ENCODE measurements at places on chromosomes 6 and 20. TPM values are rescaled to one million over a fixed set of nuclear protein-coding genes. Genes with fewer than 3 reads are reported as not detected.

DNA sequence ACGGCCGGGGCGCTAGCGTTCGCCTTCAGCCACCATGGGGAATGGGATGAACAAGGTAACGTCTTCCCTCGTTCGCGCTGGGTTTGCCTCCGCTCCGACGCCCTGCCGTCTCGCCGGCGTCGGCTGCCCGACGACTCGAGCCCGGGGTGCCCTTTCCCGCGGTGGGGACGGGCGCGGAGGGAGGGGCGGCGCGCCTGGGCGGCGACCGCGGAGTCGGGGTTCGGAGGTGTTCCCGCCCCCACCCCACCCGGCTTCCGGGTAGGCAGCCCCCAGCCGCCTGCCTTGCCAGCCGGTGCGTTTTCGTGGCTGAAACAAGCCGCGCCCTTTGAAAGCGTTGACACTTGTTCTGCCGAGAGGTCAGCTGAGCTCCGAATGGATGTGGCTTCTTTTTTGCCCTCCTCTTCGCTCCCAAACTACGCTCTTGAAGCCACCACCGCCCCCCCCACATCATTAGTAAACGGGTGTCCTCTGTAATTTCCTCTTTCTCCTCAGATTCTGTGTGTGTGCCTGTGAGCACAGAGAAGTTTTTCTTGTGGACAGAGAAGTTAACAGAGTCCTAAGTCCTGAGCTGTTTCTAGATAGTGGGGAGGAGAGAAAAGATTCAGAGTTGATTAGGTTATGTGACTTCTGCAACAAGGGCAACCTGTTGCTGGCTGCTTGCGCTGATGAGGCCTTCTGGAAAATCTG, 362 bp downstream of the DUSP22 start:
- H3K36me3 ChIP-seq = no peaks in the 10 kb centered on the region
- DNase-seq = peak; percentile 61
- H3K4me1 ChIP-seq = peaks cover 18% of the 10 kb centered on the region
- peak overlapping the region; percentile 49 for H3K4me3 ChIP-seq
- H3K27ac ChIP-seq = peak overlapping the region; percentile 84
- H3K27me3 ChIP-seq = no peaks in the 10 kb centered on the region

DNA sequence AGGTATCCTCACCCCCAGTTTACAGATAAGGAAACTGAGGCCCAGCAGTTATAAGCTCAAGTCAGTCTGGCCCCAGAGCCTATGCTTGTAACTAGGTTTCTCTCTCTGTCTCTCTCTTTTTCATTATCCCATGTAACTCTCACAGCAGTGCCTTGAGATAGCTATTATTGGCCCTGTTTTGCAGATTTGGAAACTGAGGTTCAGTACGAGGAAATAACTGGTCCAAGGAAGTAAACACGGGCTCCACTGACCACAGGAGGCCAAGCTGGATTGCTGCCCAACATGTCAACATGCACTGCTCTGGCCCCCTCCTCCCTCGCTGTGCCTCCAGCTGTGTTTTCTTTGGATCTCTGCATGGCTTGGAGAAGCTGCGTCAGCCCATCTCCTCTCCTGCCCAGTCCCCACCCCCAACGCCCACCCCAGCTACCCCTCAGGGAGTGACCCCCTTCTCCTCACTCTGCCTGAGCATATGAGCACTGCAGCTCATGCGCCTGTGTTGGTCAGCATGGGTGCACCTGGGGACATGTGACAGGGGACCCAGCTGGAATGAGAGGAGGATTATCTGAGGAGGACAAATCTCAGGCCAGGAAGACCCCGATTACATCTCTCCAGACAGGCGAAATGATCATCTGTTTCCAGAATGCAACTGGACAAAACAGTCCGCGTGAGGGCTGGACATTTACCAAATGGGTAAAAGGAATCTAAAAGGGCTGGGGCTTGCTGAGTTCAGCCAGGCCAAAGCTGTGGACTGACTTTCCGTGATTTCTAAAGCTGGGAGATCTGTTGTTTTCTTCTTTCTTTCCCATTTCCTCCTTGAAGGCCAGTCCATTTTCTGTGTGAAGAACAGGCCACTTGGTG, 7.8 kb upstream of the PLTP start:
- H3K4me3 ChIP-seq = no peak overlapping the region
- H3K36me3 ChIP-seq = no peaks in the 10 kb centered on the region
- peak overlapping the region; percentile 78 for H3K27ac ChIP-seq
- peaks cover 8% of the 10 kb centered on the region for H3K4me1 ChIP-seq
- peak; percentile 81 for DNase-seq
- no peaks in the 10 kb centered on the region for H3K27me3 ChIP-seq

DNA sequence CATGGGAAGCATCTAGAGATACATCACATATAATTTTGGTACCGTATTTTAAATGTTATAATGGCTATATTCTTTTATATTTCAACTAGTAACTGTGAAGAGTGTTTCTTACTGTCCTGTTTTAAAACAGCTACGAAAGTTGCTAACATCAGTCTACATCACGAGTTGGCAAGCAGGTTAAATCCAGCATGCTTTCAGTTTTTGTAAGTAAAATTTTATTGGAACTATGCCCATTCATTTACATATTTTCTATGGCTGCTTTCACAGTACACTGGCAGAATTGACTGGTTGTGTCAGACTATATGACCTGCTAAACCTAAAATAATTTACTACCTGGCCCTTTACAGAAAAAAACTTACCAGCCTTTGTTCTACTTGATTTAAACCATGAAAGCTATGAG, 478.1 kb downstream of the PHF3 start:
- H3K36me3 ChIP-seq = no peaks in the 10 kb centered on the region
- no peaks in the 10 kb centered on the region for H3K4me1 ChIP-seq
- no peak overlapping the region for H3K4me3 ChIP-seq
- no peak overlapping the region for H3K27ac ChIP-seq
- no peaks in the 10 kb centered on the region for H3K27me3 ChIP-seq

DNA sequence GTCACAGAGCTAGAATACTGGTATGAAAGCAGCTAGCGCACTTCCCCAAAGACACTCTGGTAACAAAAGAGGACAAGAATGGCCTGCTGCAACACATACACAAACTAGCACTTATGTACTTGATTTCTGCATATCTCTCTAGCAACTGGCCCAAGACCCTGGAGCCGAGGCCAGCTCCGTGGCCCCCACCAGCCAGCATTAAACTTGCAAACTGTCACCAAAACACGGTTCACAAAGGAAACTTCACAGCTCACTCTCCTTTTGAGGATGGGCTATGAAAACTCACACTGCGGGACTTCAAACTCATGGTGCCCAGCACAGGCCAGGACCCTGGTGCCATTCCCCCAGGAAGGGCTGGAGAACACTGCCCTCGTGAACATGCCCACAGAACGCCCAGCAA, 115.9 kb upstream of the RPS6KA2 start:
- peaks cover 31% of the 10 kb centered on the region for H3K4me1 ChIP-seq
- peaks cover 7% of the 10 kb centered on the region for H3K36me3 ChIP-seq
- no peak overlapping the region for H3K27ac ChIP-seq
- no peak for DNase-seq
- H3K4me3 ChIP-seq = no peak overlapping the region

- no peaks in the 10 kb centered on the region for H3K4me1 ChIP-seq
- no peaks in the 10 kb centered on the region for H3K36me3 ChIP-seq
- H3K27me3 ChIP-seq = no peaks in the 10 kb centered on the region
- DNase-seq = no peak
- no peak overlapping the region for H3K4me3 ChIP-seq
Measured at GRCh38 chr6:39707962-39708683, 17.1 kb downstream of the KIF6 start.

DNA sequence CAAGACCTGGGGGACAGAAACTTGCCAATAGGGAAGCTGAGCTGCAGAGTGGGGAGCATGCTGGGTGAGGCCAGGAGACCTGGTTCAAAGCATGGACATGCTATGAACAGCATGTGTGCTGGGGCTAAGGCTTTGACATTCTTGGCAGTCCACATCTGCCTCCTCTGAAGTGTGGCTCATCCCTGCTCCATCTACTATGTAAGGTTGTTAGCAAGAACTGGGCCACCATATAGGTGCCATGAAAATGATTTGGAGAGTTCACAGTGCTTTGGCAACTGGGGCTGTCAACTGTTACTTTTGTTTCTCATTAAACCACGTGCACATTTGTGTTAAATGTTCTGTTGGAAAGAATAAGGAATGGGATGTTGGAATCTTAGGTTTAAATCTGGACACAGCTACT, 311.1 kb downstream of the CDC5L start:
- no peaks in the 10 kb centered on the region for H3K4me1 ChIP-seq
- no peaks in the 10 kb centered on the region for H3K27me3 ChIP-seq
- no peak for DNase-seq
- H3K36me3 ChIP-seq = no peaks in the 10 kb centered on the region
- no peak overlapping the region for H3K4me3 ChIP-seq

DNA sequence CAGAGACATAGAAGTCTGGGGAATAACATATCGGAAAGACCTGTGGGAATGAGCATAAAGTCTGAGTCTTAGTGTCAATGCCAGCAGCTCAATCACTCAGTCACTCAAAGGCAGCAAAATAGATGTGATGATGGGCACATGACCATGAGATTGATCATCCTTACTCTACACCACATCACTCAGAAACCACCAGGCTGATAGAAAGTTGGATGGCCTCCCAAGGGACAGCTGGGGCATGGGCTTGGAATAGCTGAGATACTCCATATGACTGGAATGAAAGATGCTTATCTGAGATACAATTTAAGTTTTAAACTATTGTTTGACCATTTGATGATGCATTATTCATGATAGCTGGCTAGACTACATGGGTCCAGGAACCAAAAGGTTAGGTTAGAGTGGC, 80.9 kb upstream of the F13A1 start:
- H3K4me3 ChIP-seq = no peak overlapping the region
- H3K27me3 ChIP-seq = no peaks in the 10 kb centered on the region
- H3K27ac ChIP-seq = no peak overlapping the region

Gene ELOVL5
- 65.0 TPM for total RNA-seq

- H3K36me3 ChIP-seq = peaks cover 47% of the 10 kb centered on the region
- no peak overlapping the region for H3K4me3 ChIP-seq
- H3K27ac ChIP-seq = no peak overlapping the region
- no peaks in the 10 kb centered on the region for H3K27me3 ChIP-seq
Measured at GRCh38 chr20:37350649-37351574, 5.0 kb downstream of the SRC start.

Gene SIRPB2
- 2.6 TPM for total RNA-seq

DNA sequence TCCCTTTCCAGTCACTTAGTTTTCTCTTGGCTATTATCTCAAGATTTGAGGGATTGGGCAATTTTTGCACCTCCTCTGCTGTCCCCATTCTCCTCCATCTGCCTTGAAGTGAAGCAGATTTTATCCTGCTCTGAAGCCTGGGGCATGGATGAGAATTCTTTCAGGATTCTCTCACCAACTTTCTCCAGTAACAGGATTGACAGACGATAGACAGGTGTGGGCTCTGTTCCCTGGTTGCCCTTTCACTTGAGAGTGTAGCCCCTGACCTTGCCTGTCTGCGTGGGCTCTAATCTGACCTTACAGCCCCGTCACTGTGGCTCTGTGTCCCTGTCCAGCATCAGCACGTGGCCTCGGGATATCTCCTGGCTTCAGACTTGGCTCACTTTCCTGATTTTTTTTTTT, 27.1 kb downstream of the CDYL start:
- H3K27me3 ChIP-seq = no peaks in the 10 kb centered on the region
- H3K27ac ChIP-seq = no peak overlapping the region
- H3K4me1 ChIP-seq = peaks cover 14% of the 10 kb centered on the region
- no peak overlapping the region for H3K4me3 ChIP-seq
- H3K36me3 ChIP-seq = no peaks in the 10 kb centered on the region
- no peak for DNase-seq

- H3K27ac ChIP-seq = no peak overlapping the region
- no peaks in the 10 kb centered on the region for H3K36me3 ChIP-seq
- no peaks in the 10 kb centered on the region for H3K4me1 ChIP-seq
- no peaks in the 10 kb centered on the region for H3K27me3 ChIP-seq
Measured at GRCh38 chr6:144993870-144994269, 708.7 kb downstream of the UTRN start.

DNA sequence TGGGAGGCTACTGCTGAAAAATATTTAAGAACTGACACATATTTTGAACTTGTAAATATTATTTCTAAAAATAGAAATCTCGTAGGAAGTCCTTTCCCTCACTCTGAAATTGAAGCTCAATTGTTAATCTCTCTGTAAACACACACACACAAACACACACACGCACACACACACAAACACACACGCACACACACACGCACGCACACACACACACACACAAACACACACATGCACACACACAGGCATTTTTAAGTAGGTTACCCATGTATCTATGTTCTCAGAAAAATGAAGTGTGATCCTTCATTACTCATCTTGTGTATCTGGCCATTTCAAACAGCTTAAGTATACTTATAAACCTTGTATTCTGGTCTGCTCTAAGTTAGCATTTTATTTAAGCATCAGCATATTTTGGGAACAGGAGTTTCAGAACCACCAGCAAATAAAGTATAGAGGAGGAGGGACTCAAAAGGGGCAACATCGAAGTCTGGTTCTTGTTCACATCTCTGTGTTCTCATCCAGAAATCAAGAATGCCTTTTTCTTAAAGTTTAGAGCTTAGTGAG, 11.6 kb downstream of the CCN6 start:
- DNase-seq = no peak
- no peaks in the 10 kb centered on the region for H3K4me1 ChIP-seq
- H3K27ac ChIP-seq = no peak overlapping the region
- no peaks in the 10 kb centered on the region for H3K36me3 ChIP-seq
- no peaks in the 10 kb centered on the region for H3K27me3 ChIP-seq

Gene RIPPLY2
- total RNA-seq = 2.9 TPM

DNA sequence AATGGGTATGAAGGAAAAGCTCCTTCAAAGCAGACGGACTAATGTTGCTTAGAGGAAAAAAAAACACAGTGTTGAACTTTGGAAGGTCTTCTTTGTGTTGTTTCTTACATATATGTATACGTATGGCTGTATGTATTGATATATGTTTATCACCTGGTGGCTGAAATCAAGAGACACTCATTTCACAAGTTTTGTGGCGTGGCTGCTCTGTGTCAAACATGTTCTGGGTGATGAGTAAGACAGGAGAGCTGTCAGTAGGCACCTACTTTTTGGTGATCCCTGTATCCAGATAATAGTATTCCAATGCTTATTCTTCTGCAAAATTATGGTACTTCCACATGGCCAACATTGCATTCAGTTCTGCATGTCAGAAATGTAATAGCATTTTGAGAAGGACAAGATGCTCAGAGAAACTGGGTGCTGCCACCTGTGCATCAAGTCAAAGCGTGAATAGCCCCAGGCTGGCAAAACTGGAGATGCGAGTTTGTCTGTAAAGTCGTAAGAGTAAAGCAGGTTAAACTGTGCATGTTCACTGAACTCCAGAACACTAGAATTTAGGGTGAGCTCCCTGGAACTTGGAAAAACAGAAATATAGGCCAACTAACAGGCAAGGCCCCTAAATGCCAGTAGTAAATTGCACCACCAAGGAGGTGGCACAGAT, 67.9 kb downstream of the ARMC2 start:
- H3K4me3 ChIP-seq = no peak overlapping the region
- no peak overlapping the region for H3K27ac ChIP-seq
- H3K36me3 ChIP-seq = no peaks in the 10 kb centered on the region

Gene KIAA1755
- total RNA-seq = 51.5 TPM

DNA sequence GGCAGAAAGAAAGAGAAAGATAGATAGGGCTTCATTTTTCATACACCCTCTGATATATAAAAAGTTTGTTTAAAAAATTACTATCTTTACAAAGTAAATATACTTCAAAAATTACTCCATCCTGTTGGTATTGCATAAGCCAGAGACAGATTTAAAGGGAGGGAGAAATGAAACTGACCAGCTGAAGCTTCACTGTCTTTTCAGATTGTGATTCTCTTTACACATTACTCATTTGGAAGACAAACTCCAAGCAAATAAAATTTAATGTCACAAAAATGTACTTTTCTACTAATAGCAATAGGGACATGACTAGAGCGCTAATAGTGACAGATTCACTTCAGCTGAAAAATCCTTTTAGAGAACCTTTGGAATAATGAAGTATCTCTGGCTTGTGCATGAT, 38.6 kb upstream of the MARCKS start:
- H3K4me3 ChIP-seq = no peak overlapping the region
- H3K27ac ChIP-seq = no peak overlapping the region
- H3K27me3 ChIP-seq = no peaks in the 10 kb centered on the region
- H3K36me3 ChIP-seq = no peaks in the 10 kb centered on the region

All from spinal cord (tissue), 10 donors.